ENCODE measurements at places on chromosomes 2 and 18.

- no peak for DNase-seq
Observed at GRCh38 chr2:118991554-118991953, 49.6 kb downstream of the MARCO start.

DNA sequence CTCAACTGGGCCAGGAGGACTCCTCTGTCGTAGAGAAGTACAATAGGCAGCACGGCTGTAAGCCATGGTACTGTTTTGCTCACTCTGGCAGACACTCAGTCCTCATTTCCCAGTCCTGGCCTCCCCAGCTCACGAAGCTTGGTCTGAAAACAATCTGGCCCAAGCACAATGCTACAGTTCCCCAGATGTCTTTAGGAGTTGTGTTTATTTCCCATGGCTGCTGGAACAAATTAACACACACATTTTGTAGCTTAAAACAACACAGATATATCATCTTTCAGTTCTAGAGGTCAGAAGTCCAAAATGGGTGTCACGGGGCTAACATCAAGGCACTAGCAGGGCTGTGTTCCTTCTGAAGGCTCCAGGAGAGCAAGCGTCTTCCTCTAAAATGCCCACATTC lies 13.0 kb downstream of the FABP1 start:
- no peak for DNase-seq

GRCh38 chr2:203873461-203873860 lies 5.9 kb downstream of the CTLA4 start:
- no peak for DNase-seq

GRCh38 chr2:67965246-67965645 lies 97.6 kb downstream of the C1D start:
- no peak for DNase-seq

DNA sequence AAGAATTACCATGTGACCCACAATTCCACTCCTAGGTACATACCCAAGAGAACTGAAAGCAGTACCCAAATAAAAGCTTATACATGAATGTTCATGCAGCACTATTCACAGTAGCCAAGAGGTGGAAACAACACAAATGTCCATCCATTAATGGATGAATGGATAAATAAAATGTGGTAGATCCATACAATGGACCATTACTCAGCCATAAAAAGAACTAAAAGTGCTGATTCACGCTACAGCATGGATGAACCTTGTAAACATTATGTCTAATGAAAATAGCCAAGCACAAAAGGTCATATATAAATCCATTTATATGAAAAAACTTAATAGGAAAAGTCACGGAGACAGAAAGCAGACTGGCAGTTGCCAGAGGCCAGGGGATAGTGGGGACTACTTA lies 23.6 kb upstream of the ZFP36L2 start:
- DNase-seq = no peak

DNA sequence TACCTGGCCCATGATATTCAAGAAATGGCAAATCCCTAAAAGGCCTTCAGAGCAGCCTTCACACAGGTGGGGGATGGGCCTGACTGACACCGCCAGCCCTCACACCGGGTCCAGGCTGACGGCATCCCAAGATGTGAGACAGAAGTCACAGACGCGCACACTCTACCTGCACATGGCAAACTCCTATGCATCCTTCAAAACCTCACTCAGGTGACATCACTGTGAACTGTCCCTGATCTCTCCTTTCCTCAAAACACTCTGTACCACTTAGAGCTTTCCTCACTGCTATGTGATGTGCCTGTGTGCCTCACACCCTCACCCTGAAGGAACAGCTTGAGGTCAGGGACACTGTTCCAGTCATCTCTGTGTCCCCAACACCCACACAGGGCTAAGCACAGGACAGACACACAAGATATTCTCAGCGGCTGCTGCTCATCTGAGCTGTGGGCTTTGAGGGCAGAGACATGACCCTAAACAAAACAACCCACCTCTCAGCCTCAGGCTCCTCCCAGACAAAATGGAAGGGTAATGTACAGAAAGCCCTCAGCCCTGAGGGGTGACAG lies 27.5 kb downstream of the BIN1 start:
- DNase-seq = no peak

GRCh38 chr18:74063023-74063422 lies 84.6 kb downstream of the FBXO15 start:
- DNase-seq = no peak

DNA sequence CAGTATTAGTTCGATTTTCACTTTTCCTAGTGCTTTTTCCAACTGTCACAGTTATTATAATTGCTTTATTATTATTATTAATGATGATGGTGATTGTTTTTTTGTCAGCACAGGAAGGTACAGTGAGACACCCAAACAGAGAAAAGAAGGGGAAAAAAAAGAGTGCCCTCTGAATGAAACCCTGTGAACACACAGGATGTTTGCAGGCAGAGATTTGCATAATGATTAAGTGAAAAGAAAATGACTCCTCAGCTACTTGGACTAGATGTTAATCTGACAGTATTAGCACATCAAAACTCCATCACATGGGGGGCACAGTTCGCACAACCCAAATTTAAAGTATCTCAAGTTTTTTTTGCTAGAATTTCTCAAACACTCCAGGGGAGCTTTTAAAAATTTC lies 32.9 kb downstream of the ADD2 start:
- no peak for DNase-seq

- DNase-seq = no peak
Observed at GRCh38 chr18:59383851-59384250, 24.8 kb upstream of the LMAN1 start.

DNA sequence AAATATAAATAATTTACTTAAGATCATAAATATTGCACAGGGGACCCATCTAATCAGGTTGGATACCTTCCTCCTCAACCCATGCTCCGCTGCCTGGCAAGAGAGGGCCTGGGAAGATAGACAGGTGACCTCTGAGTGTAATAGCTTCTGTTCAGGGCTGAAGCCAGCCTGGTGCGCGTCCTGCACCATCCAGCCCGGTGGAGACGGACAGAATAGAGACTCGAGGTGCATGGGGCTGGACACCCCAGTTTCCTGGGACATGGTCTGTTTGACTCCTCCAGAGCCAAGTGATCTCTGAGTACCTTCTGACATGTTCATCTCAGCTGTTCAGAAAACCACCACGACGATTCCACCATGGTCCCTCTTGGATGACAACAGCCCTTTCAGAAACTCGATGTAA lies 209.3 kb upstream of the MYT1L start:
- no peak for DNase-seq

GRCh38 chr2:47065343-47065742 lies 89.8 kb downstream of the STPG4 start:
- no peak for DNase-seq

DNA sequence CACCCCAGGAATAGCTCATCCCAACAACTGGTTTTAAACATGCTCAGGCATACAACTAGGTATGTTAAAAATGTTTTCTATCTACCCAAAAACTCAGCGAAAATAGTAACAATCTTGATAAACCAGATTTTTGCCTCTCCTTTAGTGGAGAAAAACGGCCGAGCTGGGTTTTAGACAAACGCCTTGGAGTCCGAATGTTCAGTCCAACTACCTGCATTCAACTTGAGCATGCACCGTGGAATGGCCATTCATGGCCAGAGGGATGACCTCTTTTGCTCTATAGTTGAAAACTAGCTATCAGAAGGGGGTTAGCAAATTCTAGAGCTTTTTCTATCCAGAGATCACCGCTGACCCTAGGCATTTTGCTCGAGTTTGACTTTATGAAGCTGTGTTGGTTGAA lies 30.8 kb downstream of the PDIA6 start:
- DNase-seq = no peak

DNA sequence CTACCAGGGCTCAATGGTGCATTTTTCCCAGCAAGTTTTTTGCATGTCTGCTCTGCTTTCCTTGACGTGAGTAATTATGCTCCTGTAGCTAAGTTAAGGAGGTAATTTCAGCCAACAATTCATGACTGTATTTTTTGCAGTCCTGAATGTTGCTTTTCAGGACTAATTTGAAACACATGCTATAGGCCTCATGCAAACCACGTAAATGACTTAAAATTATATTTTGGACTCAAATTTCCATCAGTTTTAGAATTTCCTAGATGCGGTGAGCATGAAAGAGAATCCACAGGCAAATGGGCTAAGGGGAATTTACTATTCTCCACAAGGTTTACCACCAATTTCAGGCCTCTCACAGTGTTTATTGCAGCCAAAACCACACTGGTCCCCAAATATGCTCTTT lies 589.9 kb upstream of the LRRTM1 start:
- DNase-seq = no peak

DNA sequence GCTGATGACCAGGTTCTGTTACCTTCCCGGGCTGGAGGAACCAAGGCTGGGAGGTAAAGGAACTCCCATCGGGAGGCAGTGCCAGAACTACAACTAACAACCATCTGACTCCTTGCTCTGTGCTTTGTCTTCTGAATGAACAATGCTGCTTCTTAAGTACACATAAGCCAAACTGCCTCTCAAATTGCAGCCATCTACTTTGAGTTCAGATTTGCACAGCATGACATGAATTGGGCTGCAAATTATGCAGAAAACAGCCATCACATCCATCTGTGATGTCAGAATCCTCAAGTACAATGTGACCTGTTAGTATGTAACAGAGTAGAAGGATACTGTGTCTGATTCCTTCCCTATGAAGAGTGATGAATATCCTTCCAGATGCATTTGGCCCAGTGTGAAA lies 290.6 kb downstream of the ZNF521 start:
- DNase-seq = no peak

- DNase-seq = no peak
Observed at GRCh38 chr2:33210626-33211025, 263.9 kb downstream of the LTBP1 start.

Measured in CD4-positive, alpha-beta T cell treated with Interferon alpha-2 for 1 hour (primary cell).